NCI-H345 (cell line): ENCODE measurements at places on chromosomes 5 and 9.

DNA sequence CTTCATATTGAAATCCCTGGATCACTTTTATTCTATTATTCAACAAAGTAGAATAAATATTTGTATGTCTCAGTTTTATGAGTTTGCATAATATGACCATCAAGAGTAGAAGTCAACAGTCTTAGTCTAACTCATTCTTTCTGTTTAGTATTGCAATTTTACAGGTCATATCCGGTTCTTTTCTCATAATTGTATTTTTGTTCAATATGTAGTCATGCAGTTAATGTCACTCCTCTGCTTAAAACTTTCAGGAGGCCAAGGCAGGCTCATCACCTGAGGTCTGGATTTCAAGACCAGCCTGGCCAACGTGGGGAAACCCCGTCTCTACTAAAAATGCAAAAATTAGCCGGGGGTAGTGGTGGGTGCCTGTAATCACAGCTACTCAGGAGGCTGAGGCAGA, 148.4 kb upstream of the TRPM3 start:
- DNase-seq, result no peak

- no peak for DNase-seq
Measured at GRCh38 chr5:42721484-42721883, 35.1 kb upstream of the CCDC152 start.

GRCh38 chr9:120628207-120628924, 48.4 kb upstream of the CDK5RAP2 start:
- DNase-seq, result no peak

- DNase-seq, result no peak
Measured at GRCh38 chr5:149030838-149031397, 31.9 kb downstream of the SH3TC2 start.
